ENCODE measurements at places on chromosomes 12 and 14. TPM values are rescaled to one million over a fixed set of nuclear protein-coding genes. Genes with fewer than 3 reads are reported as not detected.

- no peak for DNase-seq
These were observed 95.2 kb upstream of the PPP2R5C start for GRCh38 chr14:101666264-101666663.

GRCh38 chr14:28584951-28585350, 181.6 kb upstream of the FOXG1 start:
- no peak for DNase-seq

DNA sequence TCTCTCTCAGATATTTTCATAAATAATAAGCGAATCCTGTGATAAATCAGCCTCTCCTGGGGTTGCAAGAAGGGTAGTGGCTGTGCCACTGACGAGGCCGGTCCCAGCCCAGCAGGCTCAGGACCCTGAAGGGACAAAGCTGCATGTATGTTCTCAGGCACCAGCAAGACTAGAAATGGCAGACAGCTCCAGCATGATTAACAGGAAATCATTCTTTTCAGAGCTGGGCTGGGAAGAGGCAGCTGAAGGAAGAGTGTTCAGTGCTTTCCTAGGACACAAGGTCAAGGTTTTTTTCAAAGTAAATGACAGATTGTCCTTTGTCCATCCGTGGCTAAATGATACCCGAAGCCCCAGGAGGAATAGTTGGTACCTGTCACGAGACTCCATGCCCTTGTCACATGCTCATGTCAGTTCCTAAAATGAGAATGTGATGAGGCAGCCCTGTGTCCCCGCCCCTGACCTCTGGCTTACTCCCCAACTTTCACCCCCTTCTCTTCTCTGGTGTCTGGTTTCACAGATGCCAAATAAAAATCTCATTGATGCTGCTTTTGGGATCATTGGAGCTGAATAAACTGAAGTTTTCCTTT, 65.1 kb downstream of the PPP1R36 start:
- no peak for DNase-seq

- DNase-seq = no peak
These were observed 474.1 kb downstream of the ETNK1 start for GRCh38 chr12:23099104-23099503.

DNA sequence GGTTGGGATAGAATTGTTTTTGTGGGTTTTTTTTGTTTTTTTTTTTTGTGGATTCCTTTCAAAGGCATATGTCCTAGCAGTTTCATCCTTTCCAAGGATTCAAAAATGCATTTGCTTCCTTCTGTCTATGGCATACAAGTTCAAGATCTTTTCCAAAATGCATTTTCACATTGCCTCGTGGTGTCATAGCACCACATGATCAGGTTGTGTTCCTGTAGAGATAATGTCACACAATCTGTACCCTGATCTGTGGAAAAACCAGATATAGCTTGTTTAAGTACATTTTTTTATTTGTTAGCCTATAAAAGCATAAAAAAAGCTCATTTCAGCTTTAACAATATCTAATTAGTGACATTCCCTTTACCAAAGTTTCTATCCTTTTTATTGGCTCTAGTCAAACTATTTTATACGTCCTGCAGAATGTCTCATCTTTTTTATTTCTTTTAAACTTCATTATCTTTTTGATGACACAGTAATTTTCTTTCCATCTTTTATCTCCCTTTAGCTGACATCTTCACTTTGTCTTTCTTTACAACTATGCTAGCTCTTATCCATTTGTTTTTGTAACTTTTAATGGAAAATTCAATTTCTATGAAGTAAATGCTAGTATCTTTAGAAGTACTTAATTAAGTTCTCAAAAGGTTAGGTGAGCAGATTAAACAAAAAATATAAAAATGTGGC, 106.0 kb upstream of the NOVA1 start:
- DNase-seq = no peak

- DNase-seq = peak; percentile 32
These were observed 122.5 kb downstream of the PHLDA1 start for GRCh38 chr12:75908961-75909605.

DNA sequence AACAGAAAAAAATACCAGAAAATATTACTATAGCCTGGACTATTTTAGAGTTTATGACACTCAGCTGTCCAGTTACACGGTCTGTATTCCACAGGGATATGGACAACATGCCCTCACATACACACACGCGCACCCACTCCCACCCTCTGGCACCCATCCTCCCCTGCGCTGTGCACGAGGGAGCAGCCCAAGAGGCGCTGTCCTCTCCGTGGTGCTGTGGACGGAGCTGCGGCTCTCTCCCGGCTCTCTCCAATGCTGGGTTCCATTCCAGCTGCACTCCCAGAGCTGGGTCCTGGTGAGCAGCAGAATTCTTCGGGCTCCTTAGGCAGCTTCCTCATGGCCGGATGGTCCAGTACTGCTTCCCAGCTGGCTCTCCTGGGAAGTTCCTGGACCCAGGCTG, 6.0 kb upstream of the NGB start:
- DNase-seq = no peak

DNA sequence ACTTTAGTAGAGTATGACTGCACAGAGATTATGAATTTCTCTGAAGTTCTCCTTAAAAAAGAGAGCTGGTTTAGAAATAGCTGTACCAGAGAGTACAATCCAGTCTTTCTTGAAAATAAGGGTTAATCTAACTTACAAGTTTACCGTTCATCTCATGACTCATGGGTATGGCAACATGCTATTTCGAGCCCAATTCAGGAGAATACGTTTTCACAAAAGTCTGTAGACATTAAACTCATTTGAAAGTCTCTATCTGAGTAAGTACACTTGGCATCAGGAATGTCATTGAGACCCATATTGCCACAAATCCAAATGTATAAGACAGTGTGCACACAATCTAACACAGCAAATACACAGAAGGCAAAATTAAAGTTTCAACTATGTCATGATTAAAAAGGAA, 160.5 kb downstream of the PIK3C2G start:
- DNase-seq = no peak

GRCh38 chr12:103279444-103279843, 216.3 kb downstream of the C12orf42 start:
- DNase-seq = no peak

GRCh38 chr14:82412545-82412944, 878.9 kb upstream of the SEL1L start:
- no peak for DNase-seq

GRCh38 chr12:50110127-50110761, 1.8 kb upstream of the COX14 start:
- DNase-seq = peak; percentile 88

DNA sequence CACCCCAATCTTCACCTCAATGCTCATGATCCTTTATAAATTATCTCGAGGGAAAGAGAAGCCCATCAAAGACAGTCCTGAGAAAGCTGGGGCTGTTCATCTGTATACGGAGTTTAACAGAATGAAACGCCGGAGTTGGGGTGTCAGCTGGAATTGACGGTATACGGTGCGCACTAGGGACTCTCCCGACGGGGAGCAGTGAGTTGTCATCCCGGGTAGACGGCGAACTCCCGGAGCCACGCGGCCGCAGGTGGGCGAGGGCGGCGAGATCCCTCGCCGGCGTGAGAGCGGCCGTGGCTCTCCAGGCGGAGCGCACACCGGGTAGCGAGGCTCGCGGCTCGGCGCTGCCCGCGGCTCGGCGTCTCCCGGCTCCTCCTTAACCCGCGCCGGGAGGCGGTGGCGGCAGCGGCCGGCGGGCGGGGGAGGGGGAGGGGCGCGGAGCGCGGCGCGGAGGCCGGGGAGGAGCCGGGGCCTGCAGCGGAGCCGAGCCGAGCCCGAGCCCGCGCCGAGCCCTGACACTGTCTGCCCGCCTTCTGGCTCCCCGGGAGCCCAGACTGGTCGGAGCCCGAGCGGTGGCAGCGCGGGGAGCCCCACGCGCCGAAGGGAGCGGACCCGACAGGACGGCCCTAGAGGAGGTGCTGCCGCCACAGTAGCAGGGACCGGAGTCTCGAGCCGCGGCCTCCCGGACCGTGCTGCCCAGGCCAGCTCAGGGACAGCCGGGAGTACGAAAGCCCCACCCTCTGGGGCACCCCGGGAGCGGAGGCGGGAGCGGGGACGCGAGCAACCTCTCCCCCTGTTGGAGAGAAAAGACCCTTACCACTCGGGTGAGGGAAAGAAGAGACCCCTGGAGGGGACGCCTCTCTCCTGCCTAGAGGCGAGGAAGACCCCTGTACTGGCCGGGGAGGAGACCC, at the start of gene FOXJ2:
TSS of gene FOXJ2 (plus strand) at position 475 of the 911 bp plus-strand sequence. CDS start 7,117 bp downstream, outside the sequence.
- peak; percentile 87 for DNase-seq

- DNase-seq = no peak
These were observed 37.0 kb upstream of the HECTD1 start for GRCh38 chr14:31244626-31245025.

DNA sequence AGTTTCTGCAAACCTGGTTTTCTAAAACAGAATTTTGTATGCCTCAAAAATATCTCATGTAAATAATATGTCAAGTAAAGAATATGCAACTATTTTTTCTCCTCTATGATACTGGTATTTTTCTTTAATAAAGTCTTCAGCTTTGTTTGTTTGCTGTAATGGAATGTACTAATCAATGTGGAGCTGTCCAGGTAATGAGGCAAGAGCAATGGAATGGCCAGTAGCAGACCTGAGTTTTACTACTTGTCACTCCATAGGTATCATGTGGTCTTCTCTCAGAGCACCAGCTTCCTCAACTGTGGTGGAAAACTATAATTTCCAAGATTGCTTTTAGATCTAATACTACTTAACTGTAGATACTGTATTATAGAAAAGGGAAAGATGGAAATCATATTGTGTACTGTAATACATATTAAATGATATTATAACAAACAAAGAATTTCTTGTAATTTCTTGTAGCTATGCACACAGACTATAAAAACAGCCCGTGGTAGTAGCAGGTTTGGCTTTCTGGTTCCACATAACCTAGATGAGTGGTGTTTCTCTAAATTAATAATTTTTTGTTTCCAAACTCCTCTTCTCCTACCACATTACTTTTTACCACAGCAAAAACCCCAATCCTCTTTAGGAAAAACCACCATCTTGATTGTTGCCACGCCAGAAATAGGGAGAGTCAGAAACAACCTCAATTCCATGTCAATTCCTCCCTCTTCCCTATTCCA, 70.6 kb downstream of the KIF21A start:
- no peak for DNase-seq

DNA sequence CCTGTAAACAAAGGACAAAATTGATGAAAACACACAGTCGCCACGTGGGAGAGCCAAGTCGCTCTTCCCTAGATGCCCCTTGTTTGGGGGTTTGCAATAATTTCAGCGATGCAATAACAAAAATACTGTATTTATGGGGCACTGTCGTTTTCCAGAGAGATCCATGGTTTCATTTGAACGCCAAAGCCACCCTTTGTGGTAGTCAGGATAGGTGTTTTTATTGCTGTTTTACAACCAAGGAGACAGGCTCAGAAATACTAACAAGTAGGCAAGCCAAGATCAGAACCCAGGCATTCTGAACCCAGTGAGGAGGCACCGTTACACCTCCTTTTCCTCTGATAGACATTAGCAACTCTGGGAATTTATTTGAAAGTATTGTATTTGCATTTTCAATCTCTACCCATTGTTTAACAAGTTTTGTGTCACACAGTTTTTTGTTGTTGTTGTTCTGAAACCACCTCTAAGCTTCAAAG, 831 bp upstream of the BTBD7 start:
- DNase-seq = no peak

DNA sequence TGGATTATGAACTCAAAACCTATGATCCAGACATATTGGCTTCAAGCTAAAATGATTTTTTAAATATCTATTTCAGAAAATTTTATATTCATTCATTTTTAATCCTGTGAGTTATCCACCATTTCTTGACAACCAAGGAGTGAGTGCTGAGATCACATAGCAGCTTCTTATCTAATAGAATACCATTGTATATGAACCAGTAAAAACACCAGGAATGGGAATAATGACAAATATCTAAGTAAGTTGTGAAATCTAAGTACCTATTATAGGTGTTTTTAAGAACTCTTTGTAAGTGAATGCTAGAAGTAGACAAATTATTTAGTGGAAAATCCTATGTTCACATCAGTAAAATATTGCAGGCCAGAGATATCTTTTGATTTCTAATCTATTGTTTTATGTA, 8.2 kb downstream of the LUM start:
- DNase-seq = no peak

DNA sequence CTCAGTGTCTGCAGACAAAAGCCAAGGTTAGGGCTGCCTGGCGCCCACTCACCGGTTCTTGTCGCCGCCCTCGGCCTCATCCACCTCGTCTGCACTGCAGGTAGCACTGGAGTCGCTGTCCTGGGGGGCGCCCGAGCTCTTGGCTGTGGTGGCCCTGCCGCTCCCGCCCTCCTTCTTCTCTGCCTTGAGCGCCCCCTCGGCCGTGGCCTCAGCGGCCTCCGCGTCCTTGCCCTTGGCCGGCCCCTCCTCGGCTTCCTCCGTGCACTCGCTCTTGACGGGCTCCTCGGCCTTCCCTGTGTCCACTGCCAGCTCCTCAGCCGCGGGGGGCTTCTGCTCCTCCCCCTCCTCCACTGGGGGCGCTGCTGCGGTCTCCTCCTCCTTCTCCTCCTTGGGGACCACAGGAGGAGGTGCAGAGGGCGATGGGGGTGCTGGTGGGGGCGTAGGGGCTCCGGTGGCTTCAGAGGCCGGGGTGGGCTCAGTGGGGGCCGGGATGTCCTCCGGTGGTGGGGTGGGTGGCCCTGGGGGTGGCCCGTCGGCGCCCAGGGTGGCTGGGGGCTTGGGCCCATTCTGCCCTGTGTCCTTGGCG, 77.2 kb downstream of the RFLNA start:
- no peak for DNase-seq

GRCh38 chr12:131830335-131830913, 2.2 kb downstream of the MMP17 start:
- peak; percentile 67 for DNase-seq

DNA sequence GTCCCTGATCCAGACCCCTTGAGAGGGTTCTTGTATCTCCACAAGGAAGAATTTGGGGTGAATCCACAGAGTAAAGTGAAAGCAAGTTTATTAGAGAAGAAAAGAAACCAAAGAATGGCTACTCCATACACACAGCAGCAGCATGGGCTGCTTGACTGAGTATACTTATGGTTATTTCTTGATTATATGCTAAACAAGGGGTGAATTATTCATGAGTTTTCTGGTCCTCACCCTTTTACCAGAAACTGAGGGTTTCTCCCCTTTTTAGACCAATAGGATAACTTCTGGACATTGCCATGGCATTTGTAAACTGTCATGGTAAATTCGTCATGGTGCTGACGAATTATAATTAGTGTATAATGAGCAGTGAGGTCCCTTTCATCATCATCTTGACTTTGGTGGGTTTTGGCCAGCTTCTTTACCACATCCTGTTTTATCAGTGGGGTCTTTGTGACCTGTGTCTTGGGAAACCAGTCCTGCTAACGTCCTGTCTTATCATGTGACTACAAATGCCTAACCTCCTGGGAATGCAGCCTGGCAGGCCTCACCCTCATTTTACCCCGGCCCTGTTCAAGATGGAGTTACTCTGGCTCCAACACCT, 121.9 kb downstream of the SPTSSA start:
- DNase-seq = no peak

The BICDL1 gene
- total RNA-seq = 9.1 TPM

The KRT73 gene
- total RNA-seq = not detected

The CDCA3 gene
- total RNA-seq = 4.4 TPM

The KRT5 gene
- 0.24 TPM for total RNA-seq

The CELA1 gene
- total RNA-seq = not detected

The WASHC4 gene
- 34.4 TPM for total RNA-seq

The CLEC1B gene
- not detected for total RNA-seq

The CCDC38 gene
- total RNA-seq = not detected

The NRXN3 gene
- 1.8 TPM for total RNA-seq

The ULK1 gene
- total RNA-seq = 18.0 TPM

The RFLNA gene
- total RNA-seq = 46.2 TPM

The FITM1 gene
- total RNA-seq = 1.0 TPM
